ENCODE measurements at places on chromosomes 2 and 18. TPM values are rescaled to one million over a fixed set of nuclear protein-coding genes. Genes with fewer than 3 reads are reported as not detected.

Gene RAPH1
- polyA plus RNA-seq: 7.9 TPM

Gene AFF3
- 7.8 TPM for polyA plus RNA-seq

Gene WNT6
- polyA plus RNA-seq: not detected

Gene COL3A1
- 294 TPM for polyA plus RNA-seq

Gene PLCD4
- polyA plus RNA-seq: not detected

Data from sigmoid colon (tissue), 7 donors.